Neural progenitor cell (in vitro differentiated cells): ENCODE measurements at places on chromosomes 12 and 14. TPM values are rescaled to one million over a fixed set of nuclear protein-coding genes. Genes with fewer than 3 reads are reported as not detected.

- no peak for DNase-seq
- no peak overlapping the region for H3K27ac ChIP-seq
- peaks cover 14% of the 10 kb centered on the region for H3K4me1 ChIP-seq
- H3K27me3 ChIP-seq: no peaks in the 10 kb centered on the region
Observed at GRCh38 chr14:84162633-84163032, 1367.3 kb upstream of the FLRT2 start.

DNA sequence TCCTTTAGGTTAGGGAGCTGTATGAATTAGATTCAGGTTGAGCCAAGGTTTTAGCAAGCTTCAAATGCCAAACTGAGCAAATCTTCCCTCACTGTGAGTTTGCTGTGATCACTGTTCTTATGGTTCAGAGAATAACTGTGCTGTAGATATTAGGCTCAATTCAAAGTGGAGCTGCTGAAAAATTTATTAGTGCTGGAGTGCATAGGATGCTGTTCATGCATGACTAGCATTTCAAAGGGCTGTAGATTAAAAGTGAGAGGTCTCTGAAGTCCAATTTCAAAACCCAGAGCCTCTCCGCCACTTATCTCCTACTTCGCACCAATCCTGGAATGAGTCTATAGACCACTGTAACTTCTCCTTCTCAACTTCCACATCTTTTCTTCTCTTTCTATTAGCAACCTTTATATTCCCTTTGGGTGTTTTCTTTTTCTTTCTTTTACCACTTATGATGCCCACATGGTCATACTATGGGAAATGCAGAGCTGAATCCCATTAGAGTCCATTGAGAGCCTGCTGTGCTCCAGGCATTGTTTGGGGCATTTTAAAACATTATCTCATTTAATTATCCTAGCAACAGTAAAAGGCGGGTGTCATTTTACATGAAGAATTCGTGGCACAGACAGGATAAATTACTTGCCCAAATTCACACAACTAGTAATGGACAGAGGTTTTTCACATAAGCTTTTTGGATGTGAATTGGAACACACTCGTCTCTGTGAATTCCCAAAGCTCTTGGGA, 77.5 kb upstream of the EEA1 start:
- H3K27me3 ChIP-seq: no peaks in the 10 kb centered on the region
- H3K27ac ChIP-seq: no peak overlapping the region
- DNase-seq: no peak
- no peaks in the 10 kb centered on the region for H3K36me3 ChIP-seq
- H3K4me3 ChIP-seq: no peak overlapping the region

DNA sequence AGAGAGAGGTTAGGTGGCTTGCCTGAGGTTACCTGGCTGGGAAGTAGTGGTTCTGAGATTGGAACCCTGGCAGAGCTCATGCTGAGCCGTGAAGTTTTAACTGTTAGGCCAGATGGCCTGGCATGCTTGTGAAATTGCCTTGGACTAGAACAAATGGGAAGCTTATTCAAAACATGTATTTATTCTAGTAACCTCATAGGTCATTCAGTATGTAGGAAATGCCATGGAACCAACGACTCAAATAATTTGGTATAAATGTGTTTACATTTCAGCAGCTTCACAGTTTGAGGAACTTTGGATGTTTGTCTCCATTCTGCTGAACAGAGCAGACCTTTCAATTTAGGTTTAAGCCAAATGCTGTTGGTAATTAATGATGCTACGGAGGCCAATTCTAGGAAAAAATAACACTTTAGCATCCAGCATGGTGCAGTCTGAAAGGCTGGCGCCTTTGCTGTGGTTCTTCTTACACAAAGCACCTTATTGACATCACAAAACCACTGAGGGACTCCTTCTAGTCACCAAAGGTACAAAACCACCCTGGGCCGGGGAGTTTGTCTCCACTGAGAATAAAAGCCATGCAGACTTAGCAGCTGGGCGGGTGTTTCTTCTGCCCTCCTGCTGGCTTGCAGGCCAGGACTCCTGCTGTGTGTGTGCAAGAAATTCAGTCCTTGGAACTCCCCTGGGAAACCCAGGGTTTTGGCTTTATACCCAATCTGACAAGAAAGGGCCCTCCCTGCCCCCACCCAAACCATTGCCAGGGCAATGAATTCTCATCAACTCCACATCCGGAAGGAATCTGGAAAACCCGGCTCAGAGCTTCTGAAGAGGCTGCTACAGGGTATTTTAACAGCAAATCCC, 64.2 kb downstream of the ELK3 start:
- H3K4me3 ChIP-seq: no peak overlapping the region
- no peaks in the 10 kb centered on the region for H3K27me3 ChIP-seq

- H3K36me3 ChIP-seq: no peaks in the 10 kb centered on the region
- no peaks in the 10 kb centered on the region for H3K27me3 ChIP-seq
- no peak overlapping the region for H3K27ac ChIP-seq
- peaks cover 18% of the 10 kb centered on the region for H3K4me1 ChIP-seq
- H3K4me3 ChIP-seq: no peak overlapping the region
Observed at GRCh38 chr14:68946489-68946822, 32.6 kb downstream of the ACTN1 start.

DNA sequence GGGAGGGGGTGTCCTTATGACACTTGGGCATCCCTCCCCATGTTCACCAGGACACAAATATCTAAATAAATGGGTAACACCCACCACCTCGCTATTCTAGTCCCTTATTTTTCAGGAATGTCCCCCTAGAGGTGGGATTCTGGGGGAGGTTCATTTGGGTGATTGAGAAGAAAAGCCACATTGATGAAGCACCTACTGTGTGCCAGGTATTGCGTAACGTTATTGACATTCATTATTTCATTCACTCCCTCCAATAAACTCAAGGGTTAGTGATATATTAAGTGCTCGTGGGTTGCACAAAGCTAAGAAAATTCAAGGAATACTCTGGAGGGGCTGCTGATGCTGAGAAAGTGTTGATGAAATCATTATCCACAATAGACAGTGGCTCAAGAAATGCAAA, 92.5 kb upstream of the NOS1 start:
- no peak overlapping the region for H3K27ac ChIP-seq
- H3K4me1 ChIP-seq: no peaks in the 10 kb centered on the region
- no peak for DNase-seq
- H3K27me3 ChIP-seq: no peaks in the 10 kb centered on the region
- no peak overlapping the region for H3K4me3 ChIP-seq

DNA sequence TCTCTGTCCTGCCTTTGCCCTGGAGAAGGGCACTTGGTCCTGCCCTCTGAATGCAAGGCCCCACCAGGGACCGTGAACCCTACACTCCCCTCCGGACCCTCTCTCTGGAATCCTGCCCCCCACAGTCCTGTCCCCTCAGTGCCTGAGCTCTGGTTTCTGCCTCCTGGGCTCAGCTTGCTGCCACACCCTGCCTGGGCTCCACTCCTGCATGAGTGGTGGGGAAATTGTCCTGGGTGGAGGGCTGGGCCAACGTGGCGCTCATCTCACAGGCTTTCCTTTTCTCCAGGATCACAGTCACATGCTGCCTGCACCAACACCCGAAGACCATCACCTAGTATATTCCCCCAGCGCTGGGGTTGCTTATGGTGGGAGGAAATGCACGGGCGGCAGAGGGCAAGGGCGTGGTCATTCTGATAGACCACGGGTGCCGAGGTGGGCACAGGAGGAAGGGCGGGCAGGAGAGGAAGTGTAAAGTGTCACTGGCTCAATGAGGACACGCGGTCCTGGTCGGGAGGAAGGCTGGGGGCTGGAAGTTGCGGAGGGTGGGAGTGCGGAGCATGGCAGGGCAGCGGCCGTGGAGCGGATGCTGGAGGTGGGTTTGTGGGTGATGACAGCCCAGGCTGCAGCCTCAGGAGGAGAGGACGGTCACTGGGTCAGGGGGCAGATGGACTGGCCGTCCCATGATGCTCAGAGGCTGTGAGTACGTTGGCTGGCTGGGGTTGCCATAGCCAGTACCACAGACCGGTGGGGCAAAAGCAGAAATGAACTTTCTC, 99.5 kb downstream of the KIF26A start:
- peaks cover 8% of the 10 kb centered on the region for H3K4me1 ChIP-seq
- DNase-seq: no peak
- H3K36me3 ChIP-seq: no peaks in the 10 kb centered on the region
- H3K27ac ChIP-seq: no peak overlapping the region
- H3K4me3 ChIP-seq: no peak overlapping the region
- no peaks in the 10 kb centered on the region for H3K27me3 ChIP-seq

- DNase-seq: peak; percentile 10
- peaks cover 4% of the 10 kb centered on the region for H3K27me3 ChIP-seq
- no peaks in the 10 kb centered on the region for H3K36me3 ChIP-seq
- no peak overlapping the region for H3K4me3 ChIP-seq
- no peak overlapping the region for H3K27ac ChIP-seq
Observed at GRCh38 chr12:90338365-90338764, 616.6 kb downstream of the CCER1 start.

Gene ANKS1B
- 4.5 and 7.9 TPM in 2 replicates for total RNA-seq

Gene LRTM2
- total RNA-seq: 0.09 TPM in 1 of 2 replicates, not detected in the other

Gene TEX52
- total RNA-seq: not detected in 2 replicates
